ENCODE measurements at places on chromosomes 4 and X. TPM values are rescaled to one million over a fixed set of nuclear protein-coding genes. Genes with fewer than 3 reads are reported as not detected.

DNA sequence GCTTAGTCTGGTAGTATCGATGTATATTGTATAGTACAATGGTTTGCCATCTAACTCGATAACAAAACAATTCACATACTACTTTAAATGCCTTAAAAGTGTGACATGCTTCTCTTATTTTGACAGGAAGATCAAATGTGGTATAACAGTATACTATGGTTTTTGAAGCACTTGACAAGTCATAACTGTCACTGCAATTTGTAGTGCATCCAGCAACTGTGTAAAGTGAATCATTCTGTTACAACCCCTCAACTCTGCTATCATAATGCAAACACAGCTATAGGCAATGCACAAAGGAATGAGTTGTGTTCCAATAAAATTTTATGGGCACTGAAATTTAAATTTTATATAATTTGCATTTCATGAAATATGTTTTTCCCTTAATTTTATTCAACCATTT lies 14.0 kb downstream of the RAP1GDS1 start:
- no peak overlapping the region for H3K4me3 ChIP-seq
- no peaks in the 10 kb centered on the region for H3K4me1 ChIP-seq
- H3K36me3 ChIP-seq: no peaks in the 10 kb centered on the region
- no peaks in the 10 kb centered on the region for H3K27me3 ChIP-seq
- no peak for DNase-seq

GRCh38 chr4:108060164-108060563 lies 70.5 kb downstream of the HADH start:
- no peaks in the 10 kb centered on the region for H3K36me3 ChIP-seq
- H3K27ac ChIP-seq: no peak overlapping the region
- DNase-seq: no peak

DNA sequence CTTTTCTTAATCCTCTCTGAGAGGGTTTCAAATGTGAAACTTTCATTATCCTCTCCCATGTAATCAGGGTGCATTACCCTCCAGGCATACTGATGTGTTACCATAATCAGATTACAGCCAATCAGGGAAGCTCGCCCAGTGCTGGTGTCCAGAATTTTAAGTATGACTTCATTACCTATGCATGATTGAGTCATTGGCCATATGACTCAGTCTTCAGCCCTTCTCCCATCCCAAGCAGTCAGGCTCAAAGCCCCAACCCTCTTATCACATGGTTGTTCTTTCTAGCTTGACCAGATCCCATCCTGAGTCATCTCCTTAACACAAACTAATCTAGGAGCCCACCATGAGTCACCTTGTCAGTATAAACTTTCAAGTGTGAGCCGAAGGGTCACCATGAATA lies 1668.1 kb upstream of the AGA start:
- H3K27me3 ChIP-seq: no peaks in the 10 kb centered on the region
- no peak overlapping the region for H3K27ac ChIP-seq
- H3K4me3 ChIP-seq: no peak overlapping the region
- no peaks in the 10 kb centered on the region for H3K36me3 ChIP-seq
- DNase-seq: no peak

SPOCK3 gene
- total RNA-seq: not detected

DNA sequence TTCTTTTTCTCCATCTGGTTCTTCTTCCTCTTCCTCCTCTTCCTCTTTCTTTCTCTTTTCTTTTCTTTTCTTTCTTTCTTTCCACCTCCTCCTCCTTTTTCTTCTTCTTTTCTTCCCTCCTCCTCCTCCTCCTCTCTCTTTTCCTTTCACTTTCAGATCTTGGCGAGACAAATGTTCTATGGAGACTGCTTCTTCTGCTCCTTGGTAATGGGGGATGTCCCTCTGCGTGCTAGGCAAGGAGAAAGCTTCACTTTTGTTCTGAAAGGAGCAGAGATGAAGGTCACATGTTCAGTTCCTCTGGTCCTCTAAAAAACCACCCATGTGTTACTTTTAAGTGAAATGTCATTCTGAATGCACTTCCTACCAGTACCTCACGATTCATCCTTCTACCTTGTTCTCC lies 33.2 kb downstream of the NBDY start:
- no peak overlapping the region for H3K4me3 ChIP-seq
- no peak for DNase-seq
- peaks cover 9% of the 10 kb centered on the region for H3K4me1 ChIP-seq
- no peaks in the 10 kb centered on the region for H3K36me3 ChIP-seq
- H3K27ac ChIP-seq: no peak overlapping the region
